ENCODE measurements at places on chromosomes 2 and 18.

DNA sequence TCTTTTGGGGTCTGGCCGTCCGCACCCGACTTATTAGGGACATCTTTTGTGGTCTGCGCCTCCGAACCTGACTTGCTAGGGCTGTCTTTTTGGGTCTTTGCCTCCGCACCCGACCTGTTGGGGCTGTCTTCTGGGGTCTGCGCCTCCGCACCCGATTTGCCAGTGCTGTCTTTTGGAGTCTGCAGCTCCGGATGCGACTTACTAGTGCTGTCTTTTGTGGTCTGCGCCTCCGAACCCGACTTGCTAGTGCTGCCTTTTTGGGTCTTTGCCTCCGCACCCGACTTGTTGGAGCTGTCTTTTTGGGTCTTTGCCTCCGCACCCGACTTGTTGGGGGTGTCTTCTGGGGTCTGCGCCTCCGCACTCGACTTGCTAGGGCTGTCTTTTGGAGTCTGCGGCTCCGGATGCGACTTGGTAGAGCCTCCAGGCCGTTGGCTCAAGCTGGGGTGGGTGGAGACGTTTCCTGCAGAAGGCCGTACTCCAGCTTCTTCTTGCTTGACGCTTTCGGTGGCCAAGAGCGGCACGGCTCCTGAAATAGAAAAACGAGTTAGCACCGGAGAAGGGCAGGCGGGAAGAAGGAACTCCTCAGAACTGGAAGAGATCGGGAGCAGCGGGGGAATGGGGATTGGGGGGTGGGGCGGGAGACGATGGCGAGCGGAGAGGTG lies 498 bp downstream of the TGOLN2 start:
- peak; percentile 65 for DNase-seq

GRCh38 chr2:233105930-233106329 lies 45.8 kb downstream of the INPP5D start:
- DNase-seq, result no peak

- DNase-seq, result no peak
Measured at GRCh38 chr2:85770369-85770768, 16.6 kb downstream of the ATOH8 start.

- no peak for DNase-seq
Measured at GRCh38 chr2:42872721-42873120, 80.3 kb upstream of the HAAO start.

- no peak for DNase-seq
Measured at GRCh38 chr2:167703441-167703840, 544.0 kb downstream of the STK39 start.

DNA sequence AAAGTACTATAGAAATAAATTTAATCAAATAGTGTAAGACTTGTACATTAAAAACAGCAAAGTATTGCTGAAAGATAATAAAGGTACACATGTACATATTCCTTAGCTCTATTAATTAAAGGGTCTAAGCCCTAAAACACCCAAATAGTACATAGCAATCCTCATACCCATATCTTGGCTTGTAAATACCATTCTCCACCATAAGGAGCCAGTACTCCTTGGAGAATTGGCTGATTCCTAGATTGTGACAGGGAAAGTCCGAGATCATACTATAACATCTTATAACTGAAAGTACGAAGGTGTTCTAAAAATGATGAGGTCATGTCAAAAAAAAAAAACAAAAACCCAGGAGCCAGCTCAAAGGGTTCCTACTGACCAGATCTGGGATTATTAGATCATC lies 614.6 kb downstream of the SUCLG1 start:
- no peak for DNase-seq

DNA sequence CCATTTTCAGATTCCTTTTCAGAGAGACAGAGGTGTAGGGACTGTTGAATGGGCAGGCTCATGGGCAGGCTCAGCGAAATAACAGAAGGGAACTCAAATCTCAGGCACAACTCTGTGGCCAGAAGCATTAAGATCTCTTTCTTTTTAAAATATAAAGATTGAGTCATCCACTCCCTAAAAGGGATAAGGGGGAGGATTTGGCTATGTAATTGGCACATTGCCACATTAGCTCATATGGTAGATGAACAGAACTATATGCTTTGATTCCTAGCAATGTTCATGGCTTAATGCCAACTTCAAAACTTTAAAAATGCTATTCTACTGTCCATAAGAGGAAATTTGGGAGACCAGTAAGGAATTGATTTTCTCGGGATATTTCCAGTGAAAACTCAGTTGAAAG lies 53.8 kb upstream of the SLC5A7 start:
- peak; percentile 39 for DNase-seq

DNA sequence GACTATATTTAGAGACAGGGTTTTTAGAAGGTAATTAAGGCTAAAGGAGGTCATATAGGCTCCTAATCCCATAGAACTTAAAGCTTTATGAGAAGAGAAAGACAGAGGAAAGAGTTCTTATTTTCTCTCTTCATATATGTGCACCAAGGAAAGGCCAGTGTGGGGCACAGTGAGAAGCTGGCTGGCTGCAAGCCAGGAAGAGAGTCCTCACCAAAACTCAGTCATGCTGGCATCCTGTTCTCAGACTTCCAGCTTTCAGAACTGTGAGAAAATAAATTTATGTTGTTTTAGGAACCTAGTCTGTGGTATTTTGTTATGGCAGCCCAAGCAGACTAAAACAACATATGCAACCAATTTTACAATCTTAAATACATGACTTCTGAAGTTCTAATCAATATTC lies 31.5 kb upstream of the ATIC start:
- DNase-seq, result no peak

GRCh38 chr2:120402508-120402907 lies 56.6 kb downstream of the INHBB start:
- DNase-seq, result no peak

GRCh38 chr2:158038901-158039300 lies 62.8 kb upstream of the UPP2 start:
- peak; percentile 93 for DNase-seq

GRCh38 chr2:120538691-120539423 lies 192.9 kb downstream of the INHBB start:
- no peak for DNase-seq

- DNase-seq, result no peak
Measured at GRCh38 chr2:64711252-64711800, 57.6 kb upstream of the SERTAD2 start.

- DNase-seq, result no peak
Measured at GRCh38 chr2:191979221-191979730, 132.4 kb upstream of the CAVIN2 start.

DNA sequence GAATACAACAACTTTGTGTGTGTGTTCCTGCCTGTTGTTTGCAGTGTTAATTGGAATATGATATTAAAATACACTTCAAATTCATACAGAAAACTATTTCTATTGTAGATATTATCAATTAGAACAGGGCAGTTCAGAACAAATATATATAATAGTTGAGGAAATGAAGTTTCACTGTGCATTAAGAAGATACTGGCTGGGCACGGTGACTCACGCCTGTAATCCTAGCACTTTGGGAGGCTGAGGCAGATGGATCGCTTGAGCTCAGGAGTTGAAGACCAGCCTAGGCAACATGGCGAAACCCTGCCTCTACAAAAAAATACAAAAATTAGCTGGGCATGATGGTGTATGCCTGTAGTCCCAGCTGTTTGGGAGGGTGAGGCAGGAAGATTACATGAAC lies 79.3 kb downstream of the ASAP2 start:
- no peak for DNase-seq

GRCh38 chr2:107281637-107282036 lies 395.7 kb upstream of the ST6GAL2 start:
- no peak for DNase-seq

DNA sequence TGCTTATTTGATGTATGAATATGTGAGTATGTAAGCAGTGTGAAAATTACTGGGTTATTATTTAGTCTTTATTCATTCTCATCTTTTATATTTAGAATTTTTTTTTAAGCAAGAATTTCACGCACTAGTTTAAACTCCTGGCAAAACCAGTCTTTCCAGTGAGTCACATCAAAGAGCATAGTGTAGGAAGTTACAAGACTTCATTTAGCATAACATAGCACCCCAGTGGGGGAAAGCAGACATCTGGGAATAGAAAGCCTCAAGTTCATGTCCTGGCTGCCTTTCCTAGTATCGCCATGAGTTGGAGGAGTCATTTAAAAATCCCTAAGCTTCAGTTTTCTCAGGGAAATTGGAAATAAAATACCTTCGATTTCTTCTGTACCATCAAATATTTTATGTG lies 408.3 kb downstream of the NUP35 start:
- no peak for DNase-seq

GRCh38 chr2:151775057-151775740 lies 40.9 kb upstream of the NEB start:
- no peak for DNase-seq

DNA sequence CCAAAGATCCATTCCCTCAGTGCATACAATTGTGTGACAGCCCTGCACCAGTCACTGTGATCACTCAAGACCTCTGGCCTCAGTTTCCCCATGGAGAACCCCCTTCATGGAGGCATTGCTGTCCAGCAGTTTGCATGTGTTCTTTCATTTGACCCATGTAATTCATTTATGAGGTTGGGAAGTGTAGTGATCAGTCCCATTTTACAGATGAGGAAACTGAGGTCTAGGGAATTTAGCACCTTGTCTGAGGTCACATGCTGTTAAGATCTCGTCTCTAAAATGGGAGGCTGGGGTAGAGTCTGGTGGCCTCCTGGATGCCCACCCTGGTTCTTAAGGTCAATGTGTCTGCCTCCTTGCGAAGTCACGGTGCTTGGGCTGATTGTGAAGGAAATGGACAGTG lies 19.1 kb downstream of the LDLRAD4 start:
- DNase-seq, result no peak

GRCh38 chr18:80033181-80034067 lies 810 bp upstream of the RBFA start:
- DNase-seq, result peak; percentile 68

DNA sequence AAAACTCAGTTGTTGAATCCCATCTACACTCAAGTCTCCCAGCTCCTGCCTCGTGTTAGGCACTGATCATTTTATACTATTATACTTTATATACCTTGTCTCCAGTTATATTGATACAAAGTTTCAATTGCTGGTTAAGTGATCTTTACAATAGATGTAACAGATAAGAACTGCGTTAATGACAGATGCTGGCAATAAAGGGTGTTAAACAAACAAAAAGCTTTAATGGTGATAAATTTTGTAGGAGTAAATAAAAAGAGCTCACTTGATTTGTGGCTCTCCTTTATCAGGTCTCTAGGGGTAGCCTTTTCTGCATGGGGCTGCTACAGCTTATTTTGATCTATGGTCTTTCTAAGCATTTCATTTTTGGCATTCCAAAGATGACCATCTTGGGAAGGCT lies 106.9 kb upstream of the GAREM1 start:
- no peak for DNase-seq

GRCh38 chr18:49619801-49620200 lies 57.9 kb downstream of the LIPG start:
- DNase-seq, result no peak

DNA sequence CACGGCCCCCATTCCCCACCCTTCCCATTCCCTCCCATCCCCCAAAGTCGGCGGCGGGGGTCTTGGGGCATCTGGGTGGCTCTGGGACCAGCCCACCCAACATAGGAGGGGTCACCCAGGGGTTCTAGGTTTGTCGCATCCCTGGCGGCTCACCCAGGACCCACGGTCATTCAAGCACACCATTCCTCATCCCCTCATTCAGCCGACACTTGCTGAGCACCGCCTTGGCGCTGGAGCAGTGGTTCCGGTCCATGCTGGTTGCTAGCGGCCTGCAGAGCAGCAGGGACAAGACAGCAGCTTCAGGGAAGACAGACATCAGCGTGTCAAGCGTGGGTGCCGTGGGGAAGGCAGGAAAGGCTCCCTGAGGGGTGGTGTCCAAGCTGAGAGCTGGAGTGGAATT lies 50.5 kb upstream of the OTOS start:
- DNase-seq, result no peak

GRCh38 chr18:48667276-48668254 lies 128.7 kb downstream of the CTIF start:
- peak; percentile 6 for DNase-seq

- DNase-seq, result no peak
Measured at GRCh38 chr18:62631173-62631572, 84.2 kb upstream of the PHLPP1 start.

DNA sequence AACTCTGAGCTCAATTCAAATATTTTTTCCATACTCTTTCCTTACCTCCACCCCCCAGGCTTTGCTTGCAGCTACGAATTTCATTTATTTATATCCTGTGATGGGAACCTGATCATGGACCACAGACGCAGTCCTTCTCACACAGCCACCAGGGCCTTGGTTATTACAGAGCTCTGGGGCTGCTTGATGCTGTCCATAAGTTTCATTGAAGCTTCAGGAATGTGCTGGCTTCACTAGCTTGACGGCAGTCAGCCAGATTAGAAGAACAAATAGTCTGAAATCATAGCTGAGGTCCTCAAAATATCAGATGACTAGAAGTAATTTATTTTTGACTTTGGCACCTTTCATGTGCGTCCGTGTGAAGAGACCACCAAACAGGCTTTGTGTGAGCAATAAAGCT lies 104.9 kb downstream of the VWA3B start:
- no peak for DNase-seq

DNA sequence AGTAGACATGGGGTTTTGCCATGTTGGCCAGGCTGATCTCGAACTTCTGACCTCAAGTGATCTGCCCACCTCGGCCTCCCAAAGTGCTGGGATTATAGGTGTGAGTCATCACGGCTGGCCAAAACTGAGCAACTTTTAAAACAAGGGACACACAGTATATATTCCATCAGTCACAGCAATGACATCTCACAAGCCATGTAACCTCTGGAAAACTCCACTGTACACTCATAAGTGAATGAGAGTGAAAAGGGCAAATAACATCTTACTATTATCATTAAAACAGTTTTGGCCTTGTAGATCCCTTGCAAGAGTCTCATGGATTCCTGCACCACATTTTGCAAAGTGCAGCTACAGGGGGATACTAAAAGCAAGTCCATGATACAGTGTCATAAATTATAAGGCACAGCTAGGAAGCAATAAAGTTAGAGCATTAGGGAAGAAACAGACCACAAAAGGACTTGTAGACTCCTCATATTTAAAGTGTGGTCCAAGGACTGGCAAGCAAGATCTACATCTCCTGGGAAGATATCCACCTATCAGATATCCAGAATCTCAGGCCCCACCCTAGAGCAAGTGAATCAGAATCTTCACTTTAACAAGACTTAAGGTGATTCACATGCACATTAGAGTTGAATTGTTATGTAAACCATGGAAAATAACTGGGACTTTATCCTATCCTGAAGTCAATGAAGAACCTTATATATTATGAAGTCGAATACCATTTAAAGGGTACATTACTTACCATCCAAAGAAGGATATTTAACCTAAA lies 5.7 kb downstream of the SMC6 start:
- no peak for DNase-seq

DNA sequence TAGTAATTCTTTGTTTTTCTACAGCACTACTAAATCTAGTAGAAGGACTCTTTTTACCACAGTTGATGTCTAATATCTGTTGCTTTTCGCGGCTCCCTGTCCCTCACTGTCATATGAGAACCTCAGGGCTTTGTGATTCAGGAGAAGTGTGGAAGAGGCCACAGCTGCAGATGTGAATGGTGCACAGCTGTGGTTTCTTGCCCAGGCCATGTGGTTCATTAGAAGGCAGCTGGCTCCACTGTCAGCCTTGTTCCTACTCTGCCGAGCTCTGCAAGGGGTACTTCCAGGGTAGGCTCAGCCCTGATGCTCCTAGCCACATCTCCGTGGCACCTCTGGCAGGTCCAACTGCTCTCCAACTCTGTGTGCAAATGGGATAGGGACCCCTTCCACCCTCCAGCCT lies 83.9 kb downstream of the APOB start:
- no peak for DNase-seq
